ENCODE measurements at places on chromosomes 7 and 10. TPM values are rescaled to one million over a fixed set of nuclear protein-coding genes. Genes with fewer than 3 reads are reported as not detected.

DNA sequence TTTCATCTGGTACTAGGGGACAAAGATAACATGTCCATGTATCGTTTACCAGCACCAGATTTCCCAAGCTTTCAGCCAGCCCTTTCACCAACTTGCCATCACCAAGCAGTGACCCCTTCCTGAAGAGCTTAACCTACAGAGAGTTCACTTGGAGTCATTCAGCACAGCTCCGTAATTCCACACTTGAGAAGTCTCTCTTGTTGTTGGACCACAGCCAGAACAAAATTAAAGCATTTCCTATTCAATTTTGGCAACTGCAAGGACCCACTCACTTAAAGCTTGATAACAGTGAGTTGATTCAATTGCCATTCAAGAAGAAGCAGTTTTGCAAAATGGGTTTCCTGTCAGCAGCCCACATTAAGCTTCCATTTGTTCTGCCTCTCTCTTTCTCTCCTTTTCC is 88.5 kb upstream of the LRRTM3 start:
- H3K27me3 ChIP-seq, result no peaks in the 10 kb centered on the region
- no peaks in the 10 kb centered on the region for H3K36me3 ChIP-seq
- no peak overlapping the region for H3K4me3 ChIP-seq
- H3K27ac ChIP-seq, result no peak overlapping the region
- no peak for DNase-seq
- H3K4me1 ChIP-seq, result no peaks in the 10 kb centered on the region

- H3K36me3 ChIP-seq, result no peaks in the 10 kb centered on the region
- H3K27me3 ChIP-seq, result no peaks in the 10 kb centered on the region
- H3K27ac ChIP-seq, result no peak overlapping the region
- DNase-seq, result no peak
Observed at GRCh38 chr7:915291-916218, 38.9 kb downstream of the ADAP1 start.

DNA sequence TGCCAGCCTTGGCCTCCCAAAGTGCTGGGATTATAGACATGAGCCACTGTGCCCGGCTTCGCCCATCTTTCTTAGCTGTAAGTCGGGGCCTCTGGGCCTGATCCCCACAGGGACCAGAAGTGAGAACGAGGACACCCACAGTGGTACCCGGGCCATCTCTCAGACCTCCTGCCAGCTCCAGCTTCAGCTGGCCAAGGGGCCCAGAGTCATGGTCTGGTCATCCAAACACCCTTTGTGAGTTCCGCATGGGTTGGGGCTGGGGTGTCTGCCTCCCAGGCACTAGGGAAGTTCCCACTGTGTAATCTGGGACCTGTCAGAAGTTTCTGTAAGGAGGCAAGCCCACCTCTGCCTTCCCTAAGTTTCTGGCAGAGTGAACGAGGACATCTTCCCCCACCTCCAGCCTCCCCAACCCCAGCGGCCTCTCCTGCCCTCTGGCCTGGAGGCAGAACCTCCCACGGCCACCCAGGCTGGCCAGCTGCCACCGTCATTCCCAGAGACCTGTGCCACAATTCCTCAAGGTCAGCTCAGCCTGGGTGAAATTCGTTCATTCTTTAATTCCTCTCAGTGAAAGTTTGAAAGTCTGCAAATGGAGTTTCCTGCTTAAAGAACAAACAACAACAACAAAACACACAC is 19.5 kb upstream of the FOXL3 start:
- H3K27ac ChIP-seq, result no peak overlapping the region
- no peak for DNase-seq
- no peak overlapping the region for H3K4me3 ChIP-seq
- no peaks in the 10 kb centered on the region for H3K36me3 ChIP-seq
- no peaks in the 10 kb centered on the region for H3K27me3 ChIP-seq
- H3K4me1 ChIP-seq, result no peaks in the 10 kb centered on the region

DNA sequence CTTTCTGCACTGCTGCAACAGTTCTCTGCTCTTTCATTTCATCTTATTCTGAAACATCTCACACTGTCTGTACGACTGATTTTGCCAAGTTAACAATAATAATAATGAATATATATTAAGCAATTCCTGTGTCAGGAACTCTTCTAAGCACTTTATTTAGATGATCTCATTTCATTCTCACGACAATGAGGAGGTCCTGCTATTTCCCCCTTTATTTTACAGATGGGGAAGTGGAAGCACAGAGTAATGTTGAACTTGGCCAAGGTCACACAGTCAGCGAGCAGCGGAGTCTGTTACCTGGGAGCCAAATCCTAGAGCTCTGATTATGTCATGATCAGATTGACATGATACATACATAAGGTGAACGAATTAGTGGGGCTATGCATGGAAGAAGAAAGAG is 5.8 kb downstream of the MRC1 start:
- no peak overlapping the region for H3K27ac ChIP-seq
- DNase-seq, result no peak
- H3K4me3 ChIP-seq, result no peak overlapping the region
- H3K27me3 ChIP-seq, result no peaks in the 10 kb centered on the region
- no peaks in the 10 kb centered on the region for H3K4me1 ChIP-seq

- no peak within 1 kb of the TSS for H3K27ac ChIP-seq
- H3K36me3 ChIP-seq, result no peaks in the 10 kb centered on the region
- no peak for DNase-seq
- H3K27me3 ChIP-seq, result no peaks in the 10 kb centered on the region
- no peaks in the 10 kb centered on the region for H3K4me1 ChIP-seq
- H3K4me3 ChIP-seq, result no peak within 1 kb of the TSS
Observed at GRCh38 chr7:38273286-38273995, at the start of gene TARP. TSS of gene TARP (minus strand) at chr7:38273636.

- H3K4me3 ChIP-seq, result no peak overlapping the region
- no peak for DNase-seq
- no peak overlapping the region for H3K27ac ChIP-seq
- H3K36me3 ChIP-seq, result no peaks in the 10 kb centered on the region
Observed at GRCh38 chr10:24889639-24890038, 62.8 kb downstream of the PRTFDC1 start.

GRCh38 chr7:140983802-140984201 is 30.9 kb downstream of the MRPS33 start:
- H3K4me3 ChIP-seq, result no peak overlapping the region
- H3K27me3 ChIP-seq, result no peaks in the 10 kb centered on the region
- H3K36me3 ChIP-seq, result no peaks in the 10 kb centered on the region
- H3K27ac ChIP-seq, result no peak overlapping the region

DNA sequence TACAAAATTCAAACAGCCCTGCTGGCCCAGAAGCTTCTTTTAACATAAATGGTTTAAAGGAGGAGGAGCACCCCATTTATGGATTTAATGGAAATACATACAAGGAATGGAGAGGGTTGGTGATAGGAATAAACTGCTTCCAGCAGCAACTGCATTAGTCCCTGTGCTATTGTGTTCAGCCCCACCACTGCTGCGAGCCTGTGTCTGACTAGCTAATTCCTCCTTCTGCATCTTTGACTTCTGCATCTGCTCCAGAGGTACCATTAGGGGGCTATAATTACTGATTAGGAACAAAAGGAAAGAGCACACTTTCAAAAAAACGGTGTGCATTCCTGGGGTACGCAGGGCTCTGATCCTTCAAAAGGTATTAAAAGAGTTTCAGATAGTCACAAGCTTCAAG is 24.8 kb downstream of the CDCA7L start:
- H3K27me3 ChIP-seq, result no peaks in the 10 kb centered on the region
- no peak overlapping the region for H3K4me3 ChIP-seq
- DNase-seq, result no peak
- no peak overlapping the region for H3K27ac ChIP-seq
- H3K36me3 ChIP-seq, result no peaks in the 10 kb centered on the region

DNA sequence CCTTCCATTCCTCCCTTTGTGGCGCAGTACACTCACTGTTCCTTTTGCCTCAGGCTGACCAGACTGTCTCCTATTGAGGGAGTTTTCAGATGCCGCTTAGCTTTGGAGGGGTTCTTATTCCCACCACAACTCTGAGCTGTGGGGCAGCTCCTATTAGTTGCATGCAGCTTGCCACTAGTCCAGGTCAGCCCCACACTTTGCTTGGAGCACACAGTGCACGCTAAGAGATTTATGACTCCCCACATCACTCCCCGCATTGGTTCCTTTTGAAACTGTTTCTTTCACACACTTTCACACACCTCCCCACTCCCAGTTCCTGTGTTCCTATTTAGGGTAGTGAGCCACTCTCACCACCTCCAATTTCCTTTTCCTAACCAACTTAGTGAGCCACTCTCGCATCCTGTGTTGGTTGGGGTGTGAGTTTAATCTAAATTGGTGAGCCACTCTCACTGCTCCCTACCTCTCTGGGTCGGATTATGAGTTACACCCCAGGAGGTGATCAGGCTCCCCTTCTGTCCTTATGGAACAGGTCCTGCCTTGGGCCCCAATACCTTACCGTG is 10.4 kb upstream of the ZNF485 start:
- no peak overlapping the region for H3K4me3 ChIP-seq
- no peak overlapping the region for H3K27ac ChIP-seq
- no peak for DNase-seq
- H3K27me3 ChIP-seq, result no peaks in the 10 kb centered on the region

DNA sequence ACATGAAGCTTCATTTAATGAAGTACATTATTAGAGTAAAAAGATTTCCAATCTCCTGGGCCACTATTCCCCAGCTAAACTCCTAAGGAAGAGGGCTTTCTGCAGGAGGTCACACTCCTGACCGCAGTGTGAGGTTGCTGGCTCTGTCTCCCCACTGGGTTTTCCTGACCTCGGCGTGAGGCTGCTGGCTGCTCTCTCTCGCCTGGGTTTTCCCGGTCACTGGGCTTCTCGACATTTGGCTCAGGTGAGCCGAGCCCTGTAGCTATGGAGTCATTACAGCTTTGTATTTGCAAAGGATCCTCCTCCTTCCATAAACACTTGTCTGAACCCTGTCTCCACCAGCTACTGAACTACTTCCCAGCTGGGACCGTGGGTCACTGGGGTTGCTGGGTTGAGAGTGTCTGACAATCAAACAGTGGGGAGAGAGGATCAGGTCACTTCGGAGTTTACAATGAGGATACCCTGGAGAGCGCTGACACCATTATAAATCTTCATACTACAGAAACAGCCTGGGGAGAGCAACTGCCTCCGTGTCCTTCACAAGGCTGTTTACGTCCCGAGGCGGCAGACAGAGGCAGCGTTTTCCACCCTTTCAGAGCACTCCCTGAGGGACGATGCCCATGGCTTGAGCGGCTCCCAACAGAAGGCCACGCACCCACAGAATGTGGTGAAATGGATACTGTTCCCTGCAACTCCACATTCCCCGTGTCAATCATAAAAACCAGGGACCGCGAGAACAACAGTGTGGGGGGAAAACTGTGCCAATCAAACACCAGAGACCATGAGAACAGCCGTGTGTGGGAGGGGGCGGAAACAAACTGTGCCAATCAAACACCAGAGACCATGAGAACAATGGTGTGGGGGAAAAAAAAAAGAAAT is 226.2 kb downstream of the ZMYND11 start:
- no peak overlapping the region for H3K4me3 ChIP-seq
- H3K36me3 ChIP-seq, result peaks cover 30% of the 10 kb centered on the region
- no peaks in the 10 kb centered on the region for H3K27me3 ChIP-seq
- no peak overlapping the region for H3K27ac ChIP-seq
- no peaks in the 10 kb centered on the region for H3K4me1 ChIP-seq
- DNase-seq, result no peak

DNA sequence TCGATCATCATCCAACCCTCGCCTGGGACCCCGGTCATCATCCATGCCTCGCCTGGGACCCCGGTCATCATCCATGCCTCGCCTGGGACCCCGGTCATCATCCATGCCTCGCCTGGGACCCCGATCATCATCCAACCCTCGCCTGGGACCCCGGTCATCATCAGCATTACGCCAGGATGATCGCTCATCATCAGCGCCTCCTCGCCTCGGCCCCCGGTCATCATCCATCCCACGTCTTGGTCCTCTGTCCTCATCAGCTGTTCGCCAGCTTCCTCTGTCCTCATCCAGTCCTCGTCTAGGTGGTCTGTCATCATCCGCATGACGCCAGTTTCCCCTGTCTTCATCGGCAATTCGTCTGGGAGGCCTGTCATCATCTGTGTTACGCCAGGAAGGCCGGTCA is 12.7 kb downstream of the NANOS1 start:
- no peak overlapping the region for H3K27ac ChIP-seq
- H3K4me3 ChIP-seq, result no peak overlapping the region
- H3K4me1 ChIP-seq, result no peaks in the 10 kb centered on the region
- H3K27me3 ChIP-seq, result no peaks in the 10 kb centered on the region
- H3K36me3 ChIP-seq, result peaks cover 69% of the 10 kb centered on the region
- DNase-seq, result no peak

- no peak overlapping the region for H3K4me3 ChIP-seq
- H3K4me1 ChIP-seq, result no peaks in the 10 kb centered on the region
- no peak overlapping the region for H3K27ac ChIP-seq
Observed at GRCh38 chr10:1419796-1420610, 317.3 kb downstream of the ADARB2 start.

DNA sequence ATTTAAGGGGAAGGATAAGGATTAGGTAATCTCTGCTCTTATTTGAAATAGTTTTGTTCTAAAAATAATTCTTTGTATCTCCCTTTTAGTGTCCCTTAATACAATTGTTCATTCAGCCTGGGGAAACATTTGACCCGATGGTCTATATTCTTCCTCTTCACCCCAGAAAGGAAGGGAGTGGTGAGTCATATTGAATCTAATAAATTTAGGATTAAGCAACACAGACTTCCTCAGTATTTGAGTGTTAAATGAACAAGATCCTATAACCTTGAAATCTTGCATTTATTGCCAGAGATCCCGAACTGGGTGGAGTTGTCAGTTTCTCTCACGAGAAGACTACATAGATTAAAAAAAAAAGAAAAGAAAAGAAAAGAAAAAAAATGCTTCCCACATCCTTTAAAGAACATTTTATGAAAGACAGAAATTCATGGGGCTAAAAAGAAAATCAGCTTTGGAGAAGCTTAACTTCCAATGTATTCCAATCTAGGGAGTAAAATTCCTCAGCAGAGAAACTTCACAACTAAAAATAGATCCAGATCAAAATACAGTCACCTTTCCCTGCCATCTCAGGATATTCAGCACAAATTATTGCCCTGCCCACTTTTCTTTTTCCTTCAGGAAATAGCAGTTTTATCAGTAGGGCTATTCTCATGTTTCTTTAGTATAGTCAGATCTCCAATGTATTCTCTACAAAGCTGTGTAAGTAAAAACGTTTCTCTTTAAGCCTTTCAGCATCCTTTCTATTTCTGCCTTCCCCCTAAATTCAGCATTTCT is 82.2 kb downstream of the SEMA3D start:
- H3K27ac ChIP-seq, result no peak overlapping the region
- no peaks in the 10 kb centered on the region for H3K36me3 ChIP-seq
- H3K27me3 ChIP-seq, result no peaks in the 10 kb centered on the region

- H3K36me3 ChIP-seq, result no peaks in the 10 kb centered on the region
- DNase-seq, result no peak
- H3K4me3 ChIP-seq, result no peak overlapping the region
- no peaks in the 10 kb centered on the region for H3K27me3 ChIP-seq
- no peaks in the 10 kb centered on the region for H3K4me1 ChIP-seq
Observed at GRCh38 chr7:155523168-155523675, 23.1 kb downstream of the CNPY1 start.

DNA sequence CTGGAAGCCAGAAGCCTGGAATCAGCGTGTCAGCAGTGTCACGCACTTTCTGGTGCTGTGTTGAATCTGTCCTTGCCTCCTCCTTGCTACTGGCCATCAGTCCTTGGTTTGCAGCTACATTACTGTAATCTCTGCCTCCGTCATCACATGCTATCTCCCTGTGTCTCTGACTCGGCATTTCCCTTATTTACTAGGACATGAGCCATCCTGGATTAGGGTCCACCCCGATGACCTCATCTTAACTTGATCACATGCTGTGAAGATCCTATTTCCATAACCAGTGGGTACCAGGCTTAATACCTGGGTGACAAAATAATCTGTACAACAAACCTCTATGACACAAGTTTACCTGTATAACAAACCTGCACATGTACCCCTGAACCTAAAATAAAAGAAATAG is 518.0 kb upstream of the KLF6 start:
- no peaks in the 10 kb centered on the region for H3K27me3 ChIP-seq
- no peak overlapping the region for H3K4me3 ChIP-seq
- H3K4me1 ChIP-seq, result peaks cover 19% of the 10 kb centered on the region
- H3K36me3 ChIP-seq, result no peaks in the 10 kb centered on the region
- no peak for DNase-seq

The ADARB2 gene
- total RNA-seq, result 3.1 TPM

The UNCX gene
- total RNA-seq, result not detected

The MYO3A gene
- 0.49 TPM for total RNA-seq

The HACD1 gene
- 109 TPM for total RNA-seq
